A673 (cell line): ENCODE measurements at places on chromosomes 4 and X. TPM values are rescaled to one million over a fixed set of nuclear protein-coding genes. Genes with fewer than 3 reads are reported as not detected.
A peak's percentile ranks its signal among the peaks of the same experiment; 100 is the strongest.

GRPR gene
- total RNA-seq: 0.52 and 1.2 TPM in 2 replicates

- no peak for DNase-seq
- no peak overlapping the region for H3K27ac ChIP-seq
- no peaks in the 10 kb centered on the region for H3K27me3 ChIP-seq
- H3K36me3 ChIP-seq: no peaks in the 10 kb centered on the region
Observed at GRCh38 chr4:123350191-123350544, 46.4 kb upstream of the SPRY1 start.

- DNase-seq: no peak
- H3K4me1 ChIP-seq: no peaks in the 10 kb centered on the region
- no peaks in the 10 kb centered on the region for H3K36me3 ChIP-seq
Observed at GRCh38 chr4:175386776-175387507, 425.1 kb downstream of the GPM6A start.

DNA sequence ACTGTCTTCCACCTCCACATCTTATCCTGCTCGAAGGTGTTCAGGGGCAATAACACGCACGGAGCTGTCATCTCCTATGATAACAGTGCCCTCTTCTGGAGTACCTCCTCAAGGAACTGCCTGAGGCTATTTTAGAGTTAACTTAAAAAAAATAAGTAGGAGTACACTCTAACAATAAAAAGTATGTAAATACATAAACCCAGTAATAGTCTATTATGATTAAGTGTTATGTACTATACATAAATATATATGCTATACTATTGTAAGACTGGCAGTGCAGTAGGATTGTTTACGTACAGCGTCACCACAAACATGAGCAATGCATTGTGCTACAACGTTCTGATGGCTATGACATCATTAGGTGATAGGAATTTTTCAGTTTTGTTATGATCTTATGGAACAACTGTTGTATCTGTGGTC is 34.5 kb upstream of the TLR2 start:
- no peak overlapping the region for H3K4me3 ChIP-seq
- H3K4me1 ChIP-seq: peaks cover 14% of the 10 kb centered on the region
- no peak overlapping the region for H3K27ac ChIP-seq
- DNase-seq: peak; percentile 55
- no peaks in the 10 kb centered on the region for H3K36me3 ChIP-seq

- H3K4me3 ChIP-seq: no peak overlapping the region
- no peaks in the 10 kb centered on the region for H3K36me3 ChIP-seq
- peak overlapping the region; percentile 85 for H3K27ac ChIP-seq
- peaks cover 44% of the 10 kb centered on the region for H3K4me1 ChIP-seq
- no peaks in the 10 kb centered on the region for H3K27me3 ChIP-seq
Observed at GRCh38 chrX:12950851-12951594, 23.9 kb upstream of the TMSB4X start.
